A549 treated with RU486 at 1 μM for 4 hours (cell line): ENCODE measurements at places on chromosomes 5 and 9. TPM values are rescaled to one million over a fixed set of nuclear protein-coding genes. Genes with fewer than 3 reads are reported as not detected.

Gene SPINK6
- 0.31 to 0.52 TPM (median 0.37 TPM) in 4 of 5 replicates, not detected in the other for total RNA-seq

Gene S100Z
- total RNA-seq = not detected in 5 replicates

Gene STXBP1
- total RNA-seq = 14.6 to 18.4 TPM (median 16.5 TPM) in 5 replicates

Gene GFI1B
- not detected in 5 replicates for total RNA-seq

Gene ARHGEF39
- 12.8 to 19.8 TPM (median 17.1 TPM) in 5 replicates for total RNA-seq

Gene NUP155
- 13.5 to 20.9 TPM (median 17.3 TPM) in 5 replicates for total RNA-seq

Gene IFNK
- total RNA-seq = not detected in 5 replicates

Gene AIF1L
- 0.94 to 1.5 TPM (median 1.1 TPM) in 5 replicates for total RNA-seq

Gene CORO2A
- total RNA-seq = 0.35 to 0.69 TPM (median 0.53 TPM) in 5 replicates

Gene RASEF
- 6.8 to 9.7 TPM (median 9.6 TPM) in 5 replicates for total RNA-seq

Gene PKD2L2
- not detected in 5 replicates for total RNA-seq

Gene GCNT1
- total RNA-seq = 0.80 to 3.0 TPM (median 2.6 TPM) in 5 replicates

Gene STX17
- 5.4 to 10.9 TPM (median 8.8 TPM) in 5 replicates for total RNA-seq

Gene CCDC192
- total RNA-seq = not detected in 5 replicates

Gene IARS1
- 92.8 to 118 TPM (median 101 TPM) in 5 replicates for total RNA-seq

Gene DDX46
- 57.1 to 79.4 TPM (median 65.4 TPM) in 5 replicates for total RNA-seq

Gene OMD
- not detected in 5 replicates for total RNA-seq

Gene ADGRD2
- not detected in 5 replicates for total RNA-seq

Gene KCNT1
- not detected in 5 replicates for total RNA-seq

Gene KLHL3
- 0.14 to 0.39 TPM (median 0.18 TPM) in 5 replicates for total RNA-seq

Gene PCDHGA9
- 0.03 to 0.05 TPM (median 0.04 TPM) in 3 of 5 replicates, not detected in the others for total RNA-seq
